ENCODE measurements at places on chromosomes 7 and 10. TPM values are rescaled to one million over a fixed set of nuclear protein-coding genes. Genes with fewer than 3 reads are reported as not detected.

GRCh38 chr7:135204876-135205275 is 6.5 kb downstream of the WDR91 start:
- DNase-seq, result no peak

DNA sequence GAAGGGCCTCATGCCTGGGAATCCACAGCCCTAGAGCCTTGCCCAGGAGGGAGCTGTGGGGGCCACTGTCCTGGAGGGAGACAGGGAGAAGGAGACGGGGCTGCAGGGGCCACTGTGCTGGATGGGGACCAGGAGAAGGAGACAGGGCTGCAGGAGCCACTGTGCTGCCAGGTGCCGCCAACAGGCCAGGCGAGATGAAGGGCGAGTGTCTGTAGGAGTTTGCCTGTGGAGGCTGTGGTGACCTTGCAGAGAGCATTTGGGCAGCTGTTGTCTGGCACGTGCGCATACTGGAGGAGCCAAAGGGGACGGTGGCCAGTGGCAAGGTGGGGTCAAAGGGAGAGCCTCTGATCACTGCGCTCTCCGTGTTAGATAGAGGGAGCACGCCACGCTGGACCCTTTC is 79.2 kb downstream of the NKX6-2 start:
- no peak for DNase-seq

GRCh38 chr7:103902917-103903316 is 86.5 kb downstream of the RELN start:
- DNase-seq, result no peak

GRCh38 chr7:78279457-78279856 is 480.9 kb downstream of the PHTF2 start:
- no peak for DNase-seq

DNA sequence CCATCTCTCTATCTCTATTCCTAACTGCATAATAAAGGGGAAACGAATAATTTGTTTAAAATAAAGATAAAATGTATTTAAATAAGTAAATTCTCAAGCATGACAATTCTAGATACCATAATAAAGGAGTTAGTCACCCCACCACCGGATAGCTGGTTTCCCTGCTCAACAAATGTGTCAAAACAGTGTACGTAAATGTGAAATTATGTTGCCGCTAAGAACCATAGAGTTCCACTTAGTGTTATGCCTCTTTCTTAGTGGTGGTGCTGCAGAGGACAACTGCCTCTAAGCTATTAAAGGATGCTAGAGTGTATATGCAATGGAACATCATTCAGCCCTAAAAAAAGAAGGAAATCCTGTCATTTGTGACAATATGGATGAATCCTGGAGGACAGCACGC is 42.4 kb downstream of the SMKR1 start:
- DNase-seq, result no peak

GRCh38 chr7:8284606-8285005 is 22.6 kb upstream of the ICA1 start:
- DNase-seq, result no peak

DNA sequence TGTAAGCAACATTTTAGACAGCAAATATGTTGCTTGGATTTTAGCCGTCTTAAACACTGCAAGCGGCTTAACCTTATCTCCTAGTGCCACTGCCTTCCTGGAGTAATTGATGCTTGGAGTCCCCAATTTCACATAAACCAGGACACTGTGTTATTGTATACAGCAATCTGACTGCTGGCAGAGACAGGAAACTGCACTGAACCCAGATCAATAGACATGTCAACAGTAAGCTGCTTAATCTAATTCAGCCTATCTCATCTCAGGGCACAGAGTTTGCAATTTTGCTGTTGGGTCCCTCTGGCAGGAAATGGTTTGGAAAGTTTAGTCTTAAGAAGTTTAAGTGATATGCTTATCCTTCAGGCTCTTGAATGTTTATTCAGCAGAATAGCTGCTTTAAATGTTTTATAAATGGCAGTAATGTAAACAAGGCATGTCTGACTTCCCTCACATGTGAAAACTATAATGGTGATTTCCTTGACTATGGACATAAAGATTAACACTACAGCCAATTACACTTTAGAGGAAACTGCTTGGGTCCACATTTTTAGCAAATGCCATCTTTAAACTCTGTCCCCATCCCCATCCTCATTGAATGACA is 598.6 kb downstream of the PARD3 start:
- DNase-seq, result no peak

- DNase-seq, result peak; percentile 4
Measured at GRCh38 chr7:81366546-81366945, 403.3 kb downstream of the HGF start.

- DNase-seq, result peak; percentile 81
Measured at GRCh38 chr10:110802551-110803238, 69.0 kb upstream of the PDCD4 start.

Gene ERVW-1
- not detected for total RNA-seq

Gene WBP1L
- total RNA-seq, result 57.2 TPM

Gene CCDC3
- total RNA-seq, result 82.5 TPM
